ENCODE measurements at places on chromosomes 6 and 20.

GRCh38 chr6:127522714-127523113 is 3.6 kb upstream of the MTCL3 start:
- no peak for DNase-seq

GRCh38 chr6:73169633-73170032 is 55.7 kb downstream of the KHDC1L start:
- DNase-seq, result no peak

DNA sequence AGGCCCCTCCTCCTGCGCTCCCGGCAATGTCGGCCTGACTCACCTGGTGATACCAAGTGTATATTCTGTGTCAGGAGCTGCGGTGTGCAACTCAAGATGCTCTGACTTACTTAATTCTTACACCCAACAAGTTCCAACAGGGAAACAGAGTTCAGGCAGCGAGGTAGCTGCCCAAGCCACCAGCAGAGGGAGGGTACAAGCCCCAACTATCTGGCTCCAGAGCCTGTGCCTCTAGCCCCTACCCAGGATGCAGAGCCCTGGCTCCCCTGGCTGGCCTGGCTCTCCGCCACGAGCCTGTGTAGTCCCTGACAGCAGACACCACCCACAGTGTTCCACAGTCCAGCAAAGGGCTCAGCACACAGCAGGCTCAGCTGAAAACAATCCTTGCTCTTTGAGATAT is 34.9 kb downstream of the C20orf203 start:
- DNase-seq, result no peak

DNA sequence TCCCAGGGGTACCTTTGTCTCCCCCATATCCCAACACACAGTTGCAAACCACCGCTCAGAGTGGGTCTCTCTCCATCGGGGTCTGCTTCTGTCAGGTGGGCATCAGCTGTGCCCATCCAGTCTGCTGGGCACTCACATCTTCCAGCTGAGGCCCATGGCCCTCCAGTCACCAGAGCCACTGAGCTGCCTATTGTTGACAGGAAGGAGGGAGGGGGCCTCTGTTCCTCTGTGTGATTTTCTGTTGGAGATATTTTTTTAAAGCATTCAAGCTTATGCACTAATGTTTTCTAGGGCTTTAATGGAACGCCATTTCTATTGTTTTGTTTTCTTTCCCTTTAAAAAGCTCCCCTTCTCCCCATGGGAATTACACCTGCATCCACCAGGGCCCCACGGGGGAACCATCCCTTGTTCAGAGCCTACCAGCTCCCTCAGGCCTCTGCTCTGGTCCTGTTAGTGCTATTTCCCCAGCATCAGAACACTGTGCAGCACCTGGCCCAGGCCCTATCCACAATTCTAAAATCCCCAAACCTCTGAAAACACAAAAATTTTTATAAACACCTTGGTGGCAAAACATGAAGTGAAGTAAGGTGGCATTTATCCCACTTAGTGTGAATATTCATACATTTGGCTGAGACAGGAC is 326.2 kb downstream of the CD83 start:
- DNase-seq, result no peak

GRCh38 chr6:44642349-44642748 is 254.8 kb downstream of the CDC5L start:
- no peak for DNase-seq

DNA sequence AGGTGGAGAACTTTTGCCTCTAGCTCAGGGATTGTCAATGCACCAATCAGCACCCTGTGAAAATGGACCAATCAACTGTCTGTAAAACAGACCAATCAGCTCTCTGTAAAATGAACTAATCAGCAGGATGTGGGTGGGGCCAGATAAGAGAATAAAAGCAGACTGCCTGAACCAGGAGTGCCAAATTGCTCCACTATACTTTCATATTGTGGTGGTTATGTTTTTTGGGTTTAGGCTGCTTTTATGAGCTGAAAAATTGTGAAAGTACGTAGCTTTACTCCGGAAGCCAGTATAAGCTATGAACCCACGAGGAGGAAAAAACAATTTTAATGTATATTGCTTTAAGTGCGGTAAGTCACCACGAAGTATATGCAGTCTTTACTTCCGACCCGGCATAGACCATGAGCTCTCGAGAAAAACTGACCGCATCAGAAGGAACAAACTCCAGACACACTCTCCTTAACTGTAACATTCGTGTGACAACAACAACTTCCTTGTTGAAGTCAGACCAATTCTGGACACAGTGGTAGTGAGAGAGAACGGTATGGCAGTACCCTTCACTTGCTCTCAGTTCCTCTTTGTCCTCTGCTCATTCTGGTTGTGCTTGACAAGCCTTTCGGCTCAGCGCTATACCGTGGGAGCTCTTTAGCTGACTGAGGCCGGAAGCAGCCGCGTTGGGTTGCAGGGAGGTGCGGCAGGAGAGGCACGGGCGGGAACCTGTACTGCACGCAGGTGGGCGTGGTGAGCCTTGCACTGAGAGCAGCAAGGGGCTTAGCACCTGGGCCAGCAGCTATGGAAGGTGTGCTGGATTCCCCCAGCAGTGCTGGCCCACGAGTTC is 81.9 kb upstream of the E2F3 start:
- peak; percentile 79 for DNase-seq

- peak; percentile 61 for DNase-seq
Observed at GRCh38 chr6:28218312-28219248, 6.5 kb upstream of the ZSCAN9 start.

DNA sequence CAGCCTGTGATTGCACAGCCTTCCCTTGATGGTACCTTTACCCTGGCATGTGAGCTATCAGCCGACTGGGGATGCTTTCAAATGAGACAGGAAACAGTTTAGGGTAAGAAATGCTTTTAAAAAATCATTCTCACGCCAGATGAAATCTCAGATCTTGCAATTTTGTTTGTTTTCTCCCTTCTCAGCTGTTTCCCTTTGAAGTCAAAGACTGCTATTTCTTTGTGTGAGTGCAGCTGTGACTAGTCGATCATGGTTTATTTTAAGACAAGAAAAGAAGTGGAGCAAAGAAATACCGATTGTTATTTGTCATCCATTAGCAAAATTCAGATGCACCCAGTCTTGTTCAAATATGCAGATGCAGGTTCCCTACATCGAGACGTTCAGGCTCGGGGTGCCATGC is 489.7 kb downstream of the QKI start:
- DNase-seq, result no peak

DNA sequence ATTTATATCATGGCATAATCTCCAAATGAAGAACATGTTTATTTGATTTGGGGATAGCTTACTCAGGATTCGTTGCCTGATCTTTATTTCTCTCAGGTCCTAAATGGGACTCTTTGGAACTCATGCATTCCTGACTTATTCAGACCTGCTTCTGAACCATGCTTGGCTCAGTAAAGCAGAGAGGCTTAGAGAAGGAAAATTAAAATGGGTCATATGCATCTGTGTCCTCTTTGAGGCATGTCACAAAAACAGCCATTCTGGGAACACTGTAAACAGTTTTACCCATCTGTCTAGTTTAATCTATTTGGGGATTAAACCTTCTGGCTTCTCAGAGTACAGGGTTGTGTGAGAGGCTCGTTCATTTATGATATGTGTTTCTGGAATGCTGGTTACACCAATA is 1017.3 kb downstream of the KIF16B start:
- DNase-seq, result no peak

DNA sequence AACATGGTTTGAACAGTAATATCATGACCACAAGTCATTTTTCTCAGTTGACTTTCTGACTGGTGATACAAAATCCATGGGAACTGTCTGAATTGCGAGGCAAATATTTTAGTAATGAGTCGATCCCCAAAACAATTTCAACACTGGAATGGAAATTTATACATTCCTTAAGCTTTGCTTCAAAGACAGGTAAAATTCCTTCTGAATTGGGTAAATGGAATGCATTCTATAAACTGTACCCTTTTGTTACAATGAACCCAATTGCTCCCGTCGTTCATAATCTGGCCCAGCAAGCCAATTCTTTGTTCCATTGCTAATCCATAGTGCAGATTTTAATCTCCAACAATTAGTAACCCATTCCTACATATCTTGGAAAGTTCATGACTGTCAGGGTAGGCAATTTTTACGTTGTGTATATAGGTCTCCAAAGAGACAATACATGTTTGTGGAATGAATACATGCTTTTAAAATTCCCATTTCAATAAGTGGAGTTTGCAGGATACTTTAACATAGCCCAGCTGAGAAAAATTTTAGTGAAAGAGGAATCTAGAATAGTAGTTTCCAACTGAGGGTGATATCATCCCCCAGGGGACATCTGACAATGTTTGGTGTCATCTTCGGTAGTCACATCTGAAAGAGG is 32.7 kb downstream of the CYP24A1 start:
- no peak for DNase-seq

All from pons (tissue), 1 donor.